ENCODE measurements at places on chromosomes 5 and 9.
A peak's percentile ranks its signal among the peaks of the same experiment; 100 is the strongest.

DNA sequence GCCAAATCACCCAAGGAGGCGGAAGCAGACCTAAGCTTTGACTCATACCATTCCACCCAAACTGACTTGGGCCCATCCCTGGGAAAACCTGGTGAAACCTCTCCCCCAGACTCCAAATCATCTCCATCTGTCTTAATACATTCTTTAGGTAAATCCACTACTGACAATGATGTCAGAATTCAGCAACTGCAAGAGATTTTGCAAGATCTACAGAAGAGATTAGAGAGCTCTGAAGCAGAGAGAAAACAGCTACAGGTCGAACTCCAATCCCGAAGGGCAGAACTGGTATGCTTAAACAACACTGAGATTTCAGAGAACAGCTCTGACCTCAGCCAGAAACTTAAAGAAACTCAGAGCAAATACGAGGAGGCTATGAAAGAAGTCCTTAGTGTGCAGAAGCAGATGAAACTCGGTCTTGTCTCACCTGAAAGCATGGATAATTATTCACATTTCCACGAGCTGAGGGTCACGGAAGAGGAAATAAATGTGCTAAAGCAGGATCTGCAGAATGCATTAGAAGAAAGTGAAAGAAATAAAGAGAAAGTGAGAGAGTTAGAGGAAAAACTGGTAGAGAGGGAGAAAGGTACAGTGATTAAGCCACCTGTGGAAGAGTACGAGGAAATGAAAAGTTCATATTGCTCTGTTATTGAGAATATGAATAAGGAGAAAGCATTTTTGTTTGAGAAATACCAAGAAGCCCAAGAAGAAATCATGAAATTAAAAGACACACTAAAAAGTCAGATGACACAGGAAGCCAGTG is 15.8 kb upstream of the TTC23L start:
- DNase-seq: no peak

- no peak for DNase-seq
Observed at GRCh38 chr5:55900068-55900467, 48.9 kb downstream of the IL31RA start.

DNA sequence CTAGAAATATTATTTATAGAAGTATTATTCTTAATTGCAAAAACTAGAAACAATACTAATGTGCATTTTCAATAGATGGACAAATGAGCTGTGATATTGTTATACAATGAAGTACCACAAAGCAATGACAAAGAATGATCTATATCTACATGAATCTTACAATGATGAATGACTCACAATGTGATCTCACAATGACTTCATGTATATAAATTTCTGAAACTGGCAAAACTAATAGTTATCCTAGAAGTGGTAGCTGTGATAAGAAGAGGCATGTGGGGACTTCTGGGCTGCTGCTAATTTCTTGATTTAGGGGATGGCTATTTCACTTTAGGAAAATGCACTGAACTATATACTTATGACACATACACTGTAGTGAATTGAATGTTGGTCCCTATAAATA is 396.0 kb upstream of the ZNF608 start:
- DNase-seq: no peak

DNA sequence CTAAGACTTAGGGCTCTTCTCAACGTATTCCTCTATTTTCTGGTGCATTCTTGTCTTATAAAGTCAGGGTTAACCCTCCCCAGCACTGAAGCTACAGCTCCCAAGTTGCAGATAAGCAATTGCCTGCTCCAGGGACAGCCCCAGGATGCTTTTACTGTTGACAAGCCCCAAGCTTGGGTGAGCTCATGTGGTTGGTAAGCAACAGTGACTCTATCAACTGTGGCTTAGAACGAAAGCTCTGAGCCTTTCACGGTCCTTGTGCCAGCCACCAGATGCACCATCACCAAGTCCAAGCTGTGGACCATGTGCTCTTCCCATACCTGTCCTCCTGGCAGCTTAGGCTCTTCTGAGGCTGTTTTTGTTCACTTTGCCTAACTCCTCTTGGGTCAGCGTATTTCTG is 13.5 kb downstream of the ADRB2 start:
- no peak for DNase-seq

DNA sequence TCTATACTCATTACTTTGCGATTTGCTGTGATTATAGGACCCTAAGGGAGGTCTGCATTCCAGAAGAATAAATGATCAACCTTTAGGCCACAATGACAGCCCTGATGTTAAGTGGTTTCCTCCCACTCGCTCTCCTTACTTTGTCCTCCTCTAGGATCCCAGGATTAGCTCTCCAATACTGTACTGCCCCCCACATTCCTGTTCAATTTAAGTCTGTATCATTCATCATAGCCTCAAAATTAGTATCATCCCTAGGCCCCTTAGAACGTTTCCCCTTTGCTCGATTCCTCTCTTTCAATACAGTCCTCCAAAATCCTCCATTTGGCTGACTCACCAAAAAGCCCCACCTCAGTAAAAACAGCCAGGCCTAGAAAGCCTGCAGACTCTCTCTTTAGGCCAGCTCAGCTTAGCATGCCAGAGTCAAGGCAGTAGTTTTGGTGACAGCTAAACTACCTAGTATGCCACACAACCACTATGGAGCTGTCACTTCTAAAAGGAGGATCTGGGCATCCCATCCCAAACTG is 24.4 kb downstream of the RNF145 start:
- DNase-seq: peak; percentile 24

DNA sequence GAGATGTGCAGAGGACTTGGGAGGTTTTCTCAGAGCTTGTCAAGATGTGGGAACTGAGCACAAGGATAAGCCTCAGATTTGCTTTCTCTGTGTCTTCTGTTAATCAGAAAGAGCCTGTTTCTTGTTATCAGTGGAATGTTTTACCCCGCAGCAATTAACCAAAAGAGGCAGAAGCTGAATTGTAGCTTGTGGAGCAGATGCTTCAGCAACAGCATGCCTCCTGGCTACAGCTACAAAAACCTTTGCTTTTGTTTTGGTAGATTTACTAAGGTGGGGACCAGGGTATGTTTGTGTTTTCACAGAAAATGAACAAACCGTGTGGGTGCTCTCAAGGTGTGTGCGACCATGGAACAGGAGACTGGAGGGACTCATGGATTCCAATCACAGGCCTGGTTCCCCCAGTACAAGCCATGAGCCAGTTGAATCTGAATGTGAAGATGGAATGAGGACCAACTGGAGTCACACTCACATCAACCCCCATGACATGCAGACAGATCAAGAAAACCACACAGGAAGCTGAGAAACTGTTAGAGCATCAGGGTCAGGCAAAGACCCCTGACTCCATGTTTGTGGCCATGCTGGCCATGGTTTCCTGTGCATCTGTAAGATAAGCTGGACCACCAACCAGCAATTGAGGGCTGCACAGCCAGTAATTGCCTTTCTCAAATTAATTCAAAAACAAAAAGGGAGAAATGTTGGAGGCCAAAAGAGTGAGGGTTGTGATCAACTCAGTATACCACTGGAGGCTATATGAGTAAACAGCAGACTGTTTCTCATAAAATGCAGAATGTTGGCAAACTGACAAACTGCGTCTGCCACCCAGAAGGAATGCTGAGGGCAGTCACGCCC is 6.9 kb downstream of the UGT3A2 start:
- DNase-seq: no peak

GRCh38 chr5:54480296-54480695 is 24.8 kb downstream of the HSPB3 start:
- DNase-seq: no peak

DNA sequence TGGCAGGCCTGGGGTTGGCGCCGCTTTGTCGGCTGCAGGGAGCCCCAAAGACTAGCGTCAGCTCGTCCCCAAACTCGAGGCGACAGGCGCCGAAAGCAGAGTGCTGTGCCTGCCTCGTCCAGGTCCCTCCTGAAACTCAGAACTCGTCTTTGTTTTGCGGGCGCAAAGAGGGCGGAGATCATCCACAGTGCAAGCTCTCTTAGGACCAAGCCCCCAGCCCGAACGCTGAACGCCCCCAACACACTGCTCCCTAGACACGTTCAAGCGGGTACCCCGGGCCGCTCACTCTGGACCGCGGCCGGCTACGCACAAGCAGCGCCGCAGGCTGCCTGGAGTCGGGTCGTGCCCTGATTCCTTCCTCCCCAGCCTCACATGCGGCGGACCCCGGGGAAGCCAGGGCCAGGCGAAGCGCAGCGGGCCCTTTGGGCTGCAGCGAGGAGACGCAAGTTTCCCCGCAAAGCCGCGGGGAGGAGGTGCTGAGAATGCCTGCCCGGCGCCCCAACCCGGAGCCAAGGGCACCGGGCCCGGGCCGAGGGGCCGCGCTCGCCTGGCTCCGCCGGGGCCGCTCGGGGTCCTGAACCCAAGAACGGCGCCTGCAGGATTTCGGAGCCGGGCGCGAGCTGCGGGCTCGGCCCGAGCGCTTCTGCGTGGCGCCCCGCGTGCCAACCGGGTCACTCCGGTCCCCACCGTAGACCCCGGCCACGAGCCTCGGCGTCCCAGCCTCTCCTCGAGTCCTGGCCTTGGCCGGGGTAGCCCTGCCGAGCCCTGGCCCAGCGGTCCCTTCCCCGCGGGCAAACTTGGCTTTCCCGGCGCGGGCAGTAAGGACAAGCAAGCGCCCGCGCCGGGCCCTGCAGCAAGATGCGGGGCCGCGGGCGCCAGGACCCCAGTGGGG is 738 bp downstream of the FSTL4 start:
- DNase-seq: no peak

DNA sequence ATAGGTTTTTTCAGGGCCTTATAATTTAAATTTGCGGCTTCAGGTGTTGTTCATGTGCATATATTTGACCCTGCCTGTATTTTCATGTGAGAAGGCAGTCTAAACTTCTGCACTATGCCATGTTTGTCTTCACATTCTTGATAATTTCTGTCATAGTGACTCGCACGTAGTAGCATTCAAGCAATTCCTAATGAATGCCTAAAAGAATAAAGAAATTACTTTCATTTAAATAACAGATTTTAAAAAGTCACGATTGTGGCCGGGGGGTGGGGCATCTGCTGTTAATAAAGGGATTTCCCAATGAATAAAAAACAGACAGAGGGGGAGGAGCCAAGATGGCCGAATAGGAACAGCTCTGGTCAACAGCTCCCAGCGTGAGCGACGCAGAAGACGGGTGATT is 318.0 kb downstream of the ADAMTS6 start:
- no peak for DNase-seq

DNA sequence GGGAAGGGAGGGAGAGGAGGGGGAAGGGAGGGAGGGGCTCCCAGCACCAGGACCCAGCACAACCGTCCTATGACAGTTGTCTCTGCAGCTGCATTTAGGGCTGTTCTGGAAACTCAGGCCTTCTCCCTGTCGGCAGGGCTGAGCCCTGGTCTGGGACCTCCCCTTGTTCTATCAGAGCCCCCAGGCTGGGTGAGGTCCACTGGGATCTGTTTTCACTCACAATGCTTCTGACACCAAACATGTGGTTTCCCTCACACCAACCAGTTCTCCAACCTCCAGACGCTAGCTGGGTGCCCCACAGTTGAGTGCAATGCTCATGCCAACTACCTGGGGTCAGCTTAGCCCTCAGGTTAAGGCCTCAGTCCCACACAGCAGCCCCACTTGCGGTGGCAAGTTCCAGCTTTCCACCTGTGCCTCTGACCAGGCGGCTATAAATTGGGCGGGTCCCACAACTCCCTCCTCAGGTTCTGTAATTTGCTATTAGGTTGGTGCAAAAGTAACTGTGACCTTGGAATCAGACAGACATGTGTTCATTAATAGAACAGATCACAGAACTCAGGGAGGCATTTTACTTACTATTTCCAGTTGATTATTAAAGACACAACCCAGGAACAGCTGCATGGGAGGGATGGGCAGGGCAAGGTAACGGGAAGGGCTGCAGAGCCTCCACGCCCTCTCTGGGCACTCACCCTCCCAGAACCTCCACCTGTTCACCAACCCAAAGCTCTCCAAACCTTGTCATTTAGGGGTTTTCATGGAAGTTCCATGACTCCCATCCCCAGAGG is 13.5 kb downstream of the ADAMTS2 start:
- DNase-seq: no peak

GRCh38 chr5:17227868-17228267 is 10.4 kb downstream of the BASP1 start:
- DNase-seq: no peak

GRCh38 chr5:82749461-82749820 is 327.8 kb downstream of the TMEM167A start:
- DNase-seq: no peak

- DNase-seq: no peak
Observed at GRCh38 chr9:137173796-137174664, 2.2 kb upstream of the TMEM210 start.

DNA sequence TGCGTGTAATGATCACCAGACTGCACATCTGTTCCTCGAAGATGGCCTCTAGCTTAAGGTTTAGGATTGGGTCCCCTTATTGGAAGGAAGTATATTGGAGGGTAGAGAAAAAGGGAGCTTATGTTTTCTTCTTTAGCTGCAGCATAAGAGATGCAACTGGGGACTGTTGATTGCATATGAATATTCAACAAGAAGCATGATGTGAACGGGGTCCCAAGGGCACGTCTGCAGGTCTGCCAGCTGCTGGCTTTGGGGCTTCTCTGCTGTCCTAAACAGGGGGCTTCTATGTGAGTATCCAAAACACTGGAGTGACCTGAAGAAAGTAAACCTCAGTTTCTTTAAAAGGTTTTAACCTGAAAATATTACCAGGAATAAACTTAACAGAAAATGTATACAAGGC is 3.6 kb upstream of the BNIP1 start:
- no peak for DNase-seq

DNA sequence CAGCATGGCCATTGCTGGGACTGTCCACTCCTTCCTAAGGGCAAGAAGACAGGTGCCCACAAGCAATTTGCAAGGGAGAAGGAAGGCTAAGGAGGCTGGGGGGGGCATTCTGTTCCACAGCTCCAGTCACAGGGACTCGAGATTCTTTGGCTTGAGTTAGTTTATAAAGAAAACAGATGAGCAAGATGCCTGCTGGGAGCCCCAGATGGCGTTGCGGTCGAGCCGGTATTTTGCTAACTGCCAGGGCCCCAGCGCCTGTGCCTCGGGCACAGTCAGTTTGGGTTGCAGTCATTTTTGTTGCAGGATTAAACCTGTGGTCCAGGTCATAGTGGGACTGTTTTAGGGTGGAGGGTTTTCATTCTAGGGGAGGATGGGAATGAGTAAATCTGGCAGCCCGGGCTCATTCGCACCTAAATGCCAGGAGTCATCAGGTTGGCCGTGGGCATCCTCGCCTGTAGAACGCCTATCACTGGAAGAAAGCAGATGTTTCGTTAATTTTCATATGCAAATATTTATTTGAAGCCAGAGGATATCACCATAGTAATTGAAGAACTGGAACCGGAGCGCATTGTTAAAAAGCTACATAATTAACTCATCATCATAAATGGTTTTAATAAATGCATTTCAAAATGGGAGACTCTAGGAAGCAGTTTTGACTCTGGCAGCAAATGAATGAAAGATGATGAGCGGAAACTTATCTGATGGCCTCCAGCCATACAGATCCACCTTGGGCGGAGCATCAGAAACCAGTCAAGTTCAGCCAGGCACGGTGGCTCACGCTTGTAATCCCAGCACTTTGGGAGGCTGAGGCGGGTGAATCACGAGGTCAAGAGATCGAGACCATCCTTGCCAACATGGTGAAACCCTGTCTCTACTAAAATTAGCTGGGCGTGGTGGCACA is 87.1 kb upstream of the FCN2 start:
- no peak for DNase-seq

DNA sequence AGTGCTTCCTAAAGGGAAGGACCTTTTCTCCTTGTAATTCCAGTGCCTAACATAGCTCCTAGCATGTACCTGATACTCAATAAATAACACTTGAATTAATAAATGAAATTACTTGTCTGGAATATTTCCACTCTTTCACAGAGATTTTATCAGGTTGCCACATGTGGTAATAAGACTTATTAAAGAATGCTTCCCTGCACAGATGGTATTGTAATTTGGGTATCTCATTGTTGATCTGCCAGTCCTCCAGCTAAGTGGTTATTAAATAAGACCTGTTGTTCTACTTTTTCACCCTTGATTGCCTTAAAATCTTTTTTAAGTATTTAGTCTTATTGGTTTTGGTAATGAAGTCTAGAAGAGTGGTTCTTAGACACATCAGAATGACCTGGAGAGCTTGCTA is 28.1 kb upstream of the CETN3 start:
- no peak for DNase-seq

Data from GM10248 (cell line).